CD4-positive, CD25-positive, alpha-beta regulatory T cell (primary cell): ENCODE measurements at places on chromosomes 16 and 17.
A peak's percentile ranks its signal among the peaks of the same experiment; 100 is the strongest.

DNA sequence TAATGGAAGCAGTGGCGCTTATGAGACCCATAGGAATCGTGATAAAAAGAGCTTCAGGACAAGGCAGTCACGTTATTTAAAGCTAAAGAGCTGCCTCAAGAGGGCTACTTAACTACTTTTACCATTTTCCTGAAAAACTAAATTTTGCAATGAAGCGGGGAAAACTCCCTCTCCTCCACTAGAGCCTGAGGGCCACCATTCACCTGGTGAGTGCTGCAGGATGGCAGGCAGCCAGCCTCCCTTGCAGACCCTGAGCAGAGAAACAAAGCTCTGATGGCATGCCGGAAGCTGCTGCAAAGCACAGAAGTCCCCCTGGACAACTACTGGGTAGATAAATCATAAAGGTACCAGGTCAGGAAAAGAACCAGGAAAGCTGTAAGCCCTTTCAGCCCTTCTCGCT, 8.4 kb downstream of the AKTIP start:
- no peak for DNase-seq

DNA sequence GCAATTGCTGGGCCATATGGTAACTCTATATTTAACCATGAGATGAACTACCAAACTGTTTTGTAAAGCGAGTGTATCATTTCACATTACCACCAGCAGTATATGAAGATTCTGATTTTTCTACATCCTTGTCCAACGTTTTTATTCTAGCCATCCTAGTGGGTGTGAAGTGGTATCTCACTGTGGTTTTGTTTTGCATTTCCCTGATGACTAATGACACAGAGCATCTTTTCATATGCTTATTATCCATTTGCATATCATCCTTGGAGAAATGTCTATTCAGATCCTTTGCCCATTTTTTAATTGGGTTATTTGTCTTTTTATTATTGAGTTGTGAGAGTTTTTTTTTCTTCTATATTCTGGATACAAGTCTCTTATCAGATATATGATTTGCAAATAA, 83.6 kb downstream of the AKAP1 start:
- DNase-seq = no peak

GRCh38 chr16:29857133-29857760, 5.8 kb downstream of the CDIPT start:
- DNase-seq = no peak

GRCh38 chr16:4330277-4330874, 14.5 kb downstream of the GLIS2 start:
- peak; percentile 51 for DNase-seq

DNA sequence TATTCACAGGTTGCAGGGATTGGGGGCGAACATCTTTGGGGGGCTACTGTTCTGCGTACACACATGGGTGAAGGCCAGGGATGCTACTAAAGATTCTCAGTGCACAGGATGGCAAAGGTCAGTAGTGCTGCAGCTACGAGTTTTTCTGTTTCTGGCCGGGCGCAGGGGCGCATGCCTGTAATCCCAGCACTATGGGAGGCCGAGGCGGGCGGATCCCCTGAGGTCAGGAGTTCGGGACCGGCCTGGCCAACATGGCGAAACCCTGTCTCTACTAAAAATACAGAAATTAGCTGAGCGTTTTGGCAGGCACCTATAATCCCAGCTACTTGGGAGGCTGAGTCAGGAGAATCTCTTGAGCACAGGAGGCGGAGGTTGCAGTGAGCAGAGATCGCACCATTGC, 3.9 kb upstream of the ZNF598 start:
- DNase-seq = no peak

- DNase-seq = peak; percentile 51
Measured at GRCh38 chr17:28570716-28571360, 486 bp downstream of the PIGS start.

DNA sequence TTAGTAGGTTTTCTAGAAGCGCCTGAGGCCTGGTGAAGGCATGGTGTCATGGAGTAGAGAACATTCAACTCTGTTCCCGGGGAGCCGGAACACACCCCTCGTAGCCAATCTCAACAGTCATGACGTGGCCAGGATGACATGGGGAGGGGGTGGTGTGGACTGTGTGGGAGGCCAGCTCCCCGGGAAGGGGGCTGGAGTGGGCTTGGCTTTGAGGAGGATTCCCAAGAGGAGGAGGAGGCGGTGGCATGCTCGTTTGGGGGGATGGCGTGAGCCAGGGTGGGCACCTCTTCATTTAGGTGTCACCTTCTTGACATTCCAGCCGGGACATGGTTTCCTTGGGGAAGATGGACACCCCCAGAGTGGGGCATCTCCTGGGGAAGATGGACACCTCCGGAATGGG, 257.5 kb downstream of the SEC14L1 start:
- DNase-seq = no peak

- DNase-seq = no peak
Measured at GRCh38 chr17:2712300-2713043, 908 bp upstream of the CLUH start.

DNA sequence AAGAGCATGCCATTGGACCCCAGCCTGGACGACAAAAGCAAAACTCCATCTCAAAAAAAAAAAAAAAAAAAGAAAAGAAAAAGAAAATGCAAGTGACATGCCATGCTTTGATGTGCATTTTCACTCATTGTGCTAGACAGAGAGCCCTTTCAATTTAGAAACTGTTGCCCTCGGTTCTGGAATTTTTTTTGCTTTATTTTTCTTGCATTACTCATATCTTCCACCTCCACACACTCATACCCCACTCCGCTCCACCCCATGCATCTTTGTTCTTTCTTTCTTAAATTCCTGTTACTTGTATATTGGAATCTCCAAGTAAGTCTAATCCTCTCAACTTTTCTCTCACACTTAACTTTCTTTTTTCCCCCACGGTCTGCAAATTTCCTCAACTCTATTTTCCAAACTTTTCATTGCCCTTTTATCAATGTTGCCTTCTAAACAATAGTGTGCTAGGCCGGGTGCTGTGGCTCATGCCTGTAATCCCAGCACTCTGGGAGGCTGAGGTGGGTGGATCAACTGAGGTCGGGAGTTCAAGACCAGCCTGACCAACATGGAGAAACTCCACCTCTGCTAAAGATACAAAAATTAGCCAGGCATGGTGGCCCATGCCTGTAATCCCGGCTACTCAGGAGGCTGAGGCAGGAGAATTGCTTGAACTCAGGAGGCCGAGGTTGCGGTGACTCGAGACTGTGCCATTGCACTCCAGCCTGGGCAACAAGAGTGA, 16.8 kb upstream of the SUZ12 start:
- DNase-seq = no peak

GRCh38 chr16:50953290-50953689, 197.8 kb downstream of the SALL1 start:
- no peak for DNase-seq
